T47D (cell line): ENCODE measurements at places on chromosomes 12 and 14.

DNA sequence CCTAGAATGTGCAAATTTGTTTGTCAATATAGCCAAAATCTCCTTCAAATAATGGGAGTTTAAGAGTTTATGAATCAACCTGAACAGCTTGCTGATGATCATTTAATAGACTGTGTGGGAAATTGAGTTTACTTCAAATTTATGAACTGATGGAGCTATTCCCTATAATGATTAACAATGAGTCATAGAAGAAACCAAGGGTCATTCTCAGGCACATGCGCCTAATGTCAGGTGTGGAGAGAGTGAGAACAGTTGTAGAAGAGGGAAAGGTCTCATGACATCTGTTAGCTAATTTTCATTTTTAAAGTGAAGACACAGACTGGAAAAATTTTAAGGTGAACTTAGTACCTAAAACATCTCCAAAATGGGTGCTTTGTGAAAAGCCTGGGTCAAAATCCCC, 191.8 kb downstream of the BMP4 start:
- no peak for DNase-seq

GRCh38 chr14:24996930-24997725, 52.8 kb downstream of the STXBP6 start:
- no peak for DNase-seq

DNA sequence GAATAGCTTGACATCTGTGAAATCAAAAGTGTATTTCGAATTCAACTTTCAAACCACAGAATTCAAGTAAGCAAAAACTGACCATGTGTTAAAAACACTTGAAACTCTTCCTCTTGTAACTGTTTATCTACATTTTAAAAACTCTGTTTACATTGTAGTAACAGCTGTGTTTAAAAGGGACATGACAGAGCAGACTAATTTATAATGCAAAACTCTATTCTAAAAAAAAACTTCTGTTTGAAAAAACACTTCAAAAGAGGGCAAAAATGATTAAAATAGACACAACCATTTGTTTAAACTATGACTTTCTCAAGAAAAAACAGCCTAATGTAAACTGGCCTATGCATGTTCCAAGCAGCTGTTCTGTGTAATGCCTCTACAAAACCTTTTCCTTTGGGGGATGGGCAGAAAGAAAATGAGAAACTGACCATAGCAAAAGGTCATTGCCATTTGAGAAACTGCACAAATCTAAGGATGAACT, 149.1 kb upstream of the HMGA2 start:
- no peak for DNase-seq

DNA sequence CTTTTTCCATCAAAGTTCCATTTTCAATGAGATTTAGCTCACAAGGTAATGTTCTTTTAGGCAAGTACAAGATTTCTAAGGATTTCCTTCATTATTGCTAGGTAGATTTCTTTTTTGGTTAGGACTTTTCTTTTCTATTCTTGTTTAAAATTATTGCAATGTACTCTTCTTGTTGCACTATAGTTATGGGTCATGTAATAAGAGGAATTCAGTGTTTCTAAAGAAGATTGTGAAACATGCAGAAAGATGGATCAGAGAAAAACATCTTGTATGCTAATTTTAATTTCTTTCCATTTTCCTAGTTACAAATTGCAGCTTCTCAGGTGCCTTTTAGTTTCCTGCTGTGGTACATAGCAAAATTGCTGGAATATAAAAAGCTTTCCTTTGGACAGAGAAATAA, 56.1 kb downstream of the BTG1 start:
- DNase-seq = no peak

GRCh38 chr14:74038020-74038859, 19.1 kb downstream of the BBOF1 start:
- peak; percentile 81 for DNase-seq

- no peak for DNase-seq
Observed at GRCh38 chr14:49420201-49420600, 166.0 kb downstream of the RPS29 start.

DNA sequence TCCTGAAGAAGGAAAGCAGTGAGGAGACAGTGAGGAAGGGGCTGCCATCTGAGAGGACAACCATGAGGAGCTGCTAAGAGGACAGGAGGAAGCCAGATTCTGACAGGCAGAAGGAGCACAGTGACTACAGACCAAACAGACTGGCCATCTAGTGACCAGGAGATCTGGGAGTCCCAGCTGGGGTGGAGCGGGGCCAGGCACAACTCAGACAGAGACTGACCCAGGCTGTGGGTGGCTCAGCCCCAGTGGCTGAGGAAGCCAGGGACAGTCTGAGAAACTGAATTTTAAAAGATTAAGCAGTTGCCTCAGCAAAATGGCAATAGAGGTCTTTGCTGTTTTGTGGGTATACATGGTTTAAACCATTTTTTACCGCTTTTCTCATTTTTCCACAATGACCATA, 28.9 kb downstream of the LRRC74A start:
- no peak for DNase-seq

GRCh38 chr12:78891646-78892353, 27.2 kb downstream of the SYT1 start:
- DNase-seq = no peak

DNA sequence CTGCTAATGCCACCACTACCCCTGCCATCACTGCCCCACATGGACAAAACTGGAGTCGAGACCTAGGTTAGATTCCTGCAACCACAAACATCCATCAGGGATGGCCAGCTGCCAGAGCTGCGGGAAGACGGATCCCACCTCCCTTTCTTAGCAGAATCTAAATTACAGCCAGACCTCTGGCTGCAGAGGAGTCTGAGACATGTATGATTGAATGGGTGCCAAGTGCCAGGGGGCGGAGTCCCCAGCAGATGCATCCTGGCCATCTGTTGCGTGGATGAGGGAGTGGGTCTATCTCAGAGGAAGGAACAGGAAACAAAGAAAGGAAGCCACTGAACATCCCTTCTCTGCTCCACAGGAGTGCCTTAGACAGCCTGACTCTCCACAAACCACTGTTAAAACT, 7.1 kb upstream of the OAS2 start:
- DNase-seq = no peak

- DNase-seq = no peak
Observed at GRCh38 chr12:77630344-77630743, 200.3 kb upstream of the NAV3 start.

DNA sequence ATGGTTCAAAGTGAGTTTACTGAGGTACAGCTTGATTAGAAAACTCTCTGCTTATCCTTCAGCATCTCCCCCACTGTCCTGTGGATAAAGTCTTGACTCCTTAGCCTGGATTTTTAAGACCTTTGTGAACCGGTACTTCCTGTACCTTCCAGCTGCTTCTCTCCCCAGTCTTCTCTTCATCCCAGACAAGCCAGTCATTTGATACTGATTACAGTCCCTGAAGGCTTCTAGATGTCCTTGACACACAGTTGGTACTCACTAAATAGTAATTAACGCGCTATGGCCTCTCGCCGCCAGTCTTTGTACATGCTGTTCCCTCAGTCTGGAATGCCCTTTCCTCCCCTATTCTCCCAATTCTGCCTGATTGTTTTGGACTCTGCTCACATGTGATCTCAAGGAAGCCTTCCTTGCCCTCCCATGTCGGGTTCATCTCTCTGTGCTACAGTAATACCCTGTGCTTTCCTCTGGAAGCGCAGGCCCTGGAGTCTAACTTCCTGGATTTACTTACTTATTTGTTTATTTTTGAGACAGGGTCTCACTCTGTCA, 50.6 kb upstream of the PTGR2 start:
- DNase-seq = no peak

GRCh38 chr12:85733221-85733840, 102.9 kb downstream of the RASSF9 start:
- no peak for DNase-seq

DNA sequence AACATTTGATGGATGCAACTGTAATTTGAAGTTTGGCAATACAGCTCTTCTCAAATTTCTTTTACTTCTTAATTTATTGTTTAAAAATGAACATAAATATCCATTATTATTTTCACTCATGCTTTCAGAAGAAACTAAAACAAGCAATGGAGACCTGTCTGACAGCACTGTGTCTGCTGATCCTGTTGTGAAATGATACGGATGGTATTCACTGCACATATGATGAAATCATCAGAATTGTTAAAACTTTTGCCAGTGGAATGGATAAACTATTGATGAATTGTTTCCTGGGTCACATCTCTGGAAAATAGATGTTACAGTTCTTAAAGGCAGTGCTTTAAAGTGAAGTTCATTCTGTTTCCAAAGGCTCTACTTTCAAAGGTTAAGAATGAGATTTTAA, 59.2 kb downstream of the WASHC4 start:
- no peak for DNase-seq

- no peak for DNase-seq
Observed at GRCh38 chr12:45670346-45671065, 59.0 kb upstream of the ARID2 start.

- no peak for DNase-seq
Observed at GRCh38 chr12:58225203-58225877, 284.0 kb downstream of the ATP23 start.

- no peak for DNase-seq
Observed at GRCh38 chr12:98916106-98916505, 271.0 kb downstream of the APAF1 start.

DNA sequence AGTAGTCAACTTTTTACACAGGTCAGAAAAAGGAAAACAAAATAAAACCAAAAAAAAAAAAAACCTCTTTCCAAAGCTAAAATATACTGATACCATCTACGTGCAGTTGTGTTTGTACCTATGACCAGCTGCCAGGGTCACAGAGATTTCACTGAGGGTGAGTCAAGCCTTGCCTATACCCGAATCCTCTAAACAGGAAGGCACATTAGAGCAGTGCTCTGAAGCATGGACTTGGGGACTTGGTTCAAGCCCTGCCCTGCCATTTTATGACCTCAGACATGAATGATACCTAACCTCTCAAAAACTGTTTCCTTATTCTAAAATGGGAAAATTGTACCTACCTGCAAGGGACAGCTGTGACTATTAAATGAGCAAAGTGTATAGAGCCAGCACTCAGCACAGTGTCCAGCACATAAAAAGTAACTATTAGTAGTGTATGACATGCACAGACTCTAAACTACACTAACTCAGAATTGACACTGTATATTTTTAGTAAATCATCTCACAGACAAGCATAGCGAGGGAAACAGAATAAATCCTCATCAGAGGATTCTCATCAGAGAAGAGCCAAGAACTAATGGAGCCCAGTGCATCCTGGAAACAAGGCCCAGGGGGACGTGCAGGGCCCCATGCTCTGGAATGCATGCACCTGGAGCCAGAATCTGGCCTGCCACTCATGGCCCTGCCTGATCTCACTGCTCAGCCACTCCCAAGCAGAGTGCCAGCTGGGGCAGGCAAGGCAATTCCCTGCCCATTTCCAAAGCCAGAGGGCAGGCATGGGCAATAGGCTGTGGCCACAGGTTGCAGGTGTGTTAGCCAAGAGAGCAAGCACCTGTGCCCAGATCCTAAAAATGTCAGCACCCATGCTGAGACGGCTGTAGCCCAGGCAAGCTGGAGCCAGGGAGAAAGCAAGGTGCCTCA, 57.0 kb downstream of the NT5DC3 start:
- peak; percentile 83 for DNase-seq

- DNase-seq = no peak
Observed at GRCh38 chr12:8080120-8080519, 2.0 kb upstream of the NECAP1 start.
